ENCODE measurements at places on chromosomes 13 and 19.

GRCh38 chr13:113857531-113858195 lies 6.2 kb downstream of the GAS6 start:
- DNase-seq = no peak

- DNase-seq = no peak
Measured at GRCh38 chr13:48695776-48696175, 42.0 kb downstream of the CYSLTR2 start.

GRCh38 chr19:3981736-3982681 lies 3.3 kb downstream of the EEF2 start:
- DNase-seq = no peak

GRCh38 chr13:48726711-48727110 lies 73.0 kb downstream of the CYSLTR2 start:
- DNase-seq = no peak

Measured in CD8-positive, alpha-beta memory T cell (primary cell).